ENCODE measurements at places on chromosomes 3 and 15.
A peak's percentile ranks its signal among the peaks of the same experiment; 100 is the strongest.

DNA sequence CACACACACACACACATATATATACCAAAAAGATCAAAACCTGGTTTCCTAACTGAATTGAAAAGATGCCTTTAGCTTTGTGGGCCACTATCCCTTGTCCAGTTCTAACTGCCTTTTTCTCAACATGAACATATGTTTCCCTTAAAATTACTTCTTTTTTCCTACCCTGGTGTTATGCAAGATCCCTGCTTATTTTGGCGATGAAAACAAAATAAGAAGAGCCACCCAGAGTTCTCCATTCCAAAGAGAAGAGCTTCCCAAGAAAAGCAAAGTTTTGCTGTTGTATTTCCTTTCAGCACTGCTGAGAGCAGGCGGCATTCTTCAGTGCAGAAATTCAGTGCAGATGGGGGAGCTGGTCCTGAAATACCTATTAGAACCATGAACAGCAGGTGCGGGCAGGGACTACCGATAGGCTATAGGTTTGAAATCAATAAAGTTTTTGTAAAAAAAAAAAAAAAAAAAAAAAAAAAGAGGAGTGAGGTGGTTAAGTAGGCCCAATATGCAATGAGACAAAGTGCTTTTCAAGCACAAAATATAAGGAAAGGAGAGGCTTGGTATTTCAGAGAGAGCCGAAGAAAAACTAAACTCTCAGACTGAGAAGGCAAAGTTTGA is 238.0 kb downstream of the FOXP1 start:
- DNase-seq = no peak

DNA sequence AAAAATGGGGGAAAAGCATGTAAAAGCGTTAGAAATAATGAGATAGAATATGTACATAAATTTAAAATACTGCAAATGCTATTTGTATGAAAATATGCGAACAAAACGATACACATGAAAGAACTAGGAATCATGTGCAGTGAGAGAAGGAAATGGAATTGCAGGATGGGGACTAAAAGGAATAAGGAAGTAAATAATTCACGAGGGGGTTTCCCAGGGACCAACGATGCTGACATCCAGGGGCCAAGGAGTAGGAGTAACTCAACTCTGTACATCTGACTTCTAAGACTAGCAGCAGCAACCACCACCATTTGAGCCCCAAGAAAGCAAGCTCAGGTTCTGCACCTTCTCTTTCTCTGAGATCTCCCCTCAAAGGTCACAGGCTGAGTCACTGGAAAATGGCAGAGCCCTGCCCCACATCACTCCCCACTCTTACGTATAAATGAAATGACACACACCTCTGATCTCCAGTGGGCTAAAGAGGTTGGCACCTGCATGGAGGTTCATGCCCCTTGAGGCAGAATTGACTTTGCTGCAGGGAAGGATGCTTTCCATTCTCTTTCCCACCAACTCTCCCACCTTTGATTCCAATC is 100.0 kb upstream of the DLG1 start:
- DNase-seq = peak; percentile 42

GRCh38 chr3:47577583-47578118 is 1.0 kb downstream of the CSPG5 start:
- no peak for DNase-seq

- no peak for DNase-seq
Measured at GRCh38 chr3:173800154-173800553, 402.6 kb downstream of the NLGN1 start.

- DNase-seq = no peak
Measured at GRCh38 chr3:66154444-66154861, 66.3 kb upstream of the SLC25A26 start.

- DNase-seq = no peak
Measured at GRCh38 chr3:160830796-160831195, 74.8 kb downstream of the PPM1L start.

- DNase-seq = peak; percentile 68
Measured at GRCh38 chr15:73677146-73677607, 7.0 kb upstream of the CD276 start.

DNA sequence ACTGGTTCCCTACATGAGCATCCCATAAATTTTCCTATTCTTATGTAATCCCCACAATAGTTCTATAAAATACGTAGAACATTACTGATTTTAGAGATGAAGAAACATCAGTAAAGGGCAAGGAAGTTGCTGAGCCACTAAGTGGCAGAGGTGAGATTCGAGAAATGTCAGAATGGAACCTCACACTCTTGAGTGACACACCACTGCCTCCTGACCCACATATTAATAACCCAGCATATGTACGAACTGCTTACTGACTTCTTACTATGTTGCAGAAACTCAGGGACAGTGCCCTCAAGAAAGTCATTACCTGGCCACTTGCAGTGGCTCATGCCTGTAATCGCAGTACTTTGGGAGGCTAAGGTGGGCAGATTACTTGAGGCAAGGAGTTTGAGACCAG is 1022.4 kb downstream of the FHIT start:
- DNase-seq = no peak

DNA sequence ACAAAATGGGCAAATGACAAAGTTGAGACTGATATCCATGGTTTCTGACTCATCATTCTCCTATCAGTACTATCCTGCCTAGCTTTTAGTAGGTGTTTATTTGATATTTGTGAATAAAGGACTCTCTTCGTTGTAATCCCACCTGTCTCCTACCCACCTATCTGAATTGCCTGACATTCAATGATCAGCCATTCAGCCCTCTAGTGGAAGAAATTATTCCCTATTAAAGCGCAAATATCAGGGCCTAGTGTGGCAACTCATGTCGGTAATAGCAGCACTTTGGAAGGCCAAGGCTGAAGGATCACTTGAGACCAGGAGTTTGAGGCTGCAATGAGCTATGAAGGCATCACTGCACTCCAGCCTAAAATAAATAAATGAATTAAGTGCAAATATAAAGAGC is 195.7 kb upstream of the SETMAR start:
- no peak for DNase-seq

DNA sequence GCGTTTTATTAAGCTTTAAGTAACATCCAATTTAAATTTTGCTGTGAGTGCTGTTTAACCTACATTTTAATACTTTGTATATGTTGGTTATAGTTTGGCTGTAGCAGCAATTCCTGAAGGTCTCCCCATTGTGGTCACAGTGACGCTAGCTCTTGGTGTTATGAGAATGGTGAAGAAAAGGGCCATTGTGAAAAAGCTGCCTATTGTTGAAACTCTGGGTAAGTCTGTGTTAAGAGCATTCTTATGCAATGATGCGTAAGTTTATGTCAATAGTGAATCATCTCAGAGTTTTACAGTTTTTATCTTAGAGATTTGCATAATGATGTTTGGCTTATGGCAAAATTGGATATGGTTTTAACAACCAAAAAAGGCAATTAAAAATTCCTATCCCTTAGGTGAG is 62.7 kb downstream of the ASTE1 start:
- no peak for DNase-seq

DNA sequence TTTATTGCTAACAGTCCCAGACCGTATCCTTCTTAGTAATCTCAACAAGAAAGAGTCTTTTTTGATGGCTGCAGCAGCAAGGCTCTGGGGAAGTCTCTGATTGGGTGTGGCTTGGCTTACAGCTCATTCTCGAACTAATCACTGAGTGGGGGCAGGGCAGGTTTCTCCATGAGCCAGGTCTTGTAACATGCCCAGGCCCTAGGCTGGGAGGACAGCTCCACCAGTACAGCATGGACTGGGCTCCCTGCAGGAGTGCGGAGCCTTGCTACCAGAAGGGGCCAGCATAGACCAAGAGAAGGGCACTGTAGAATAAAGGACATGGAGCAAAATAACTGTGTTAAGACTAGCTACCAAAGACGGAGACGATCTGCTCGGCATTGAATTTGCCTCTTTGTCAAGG is 7.2 kb downstream of the CD276 start:
- no peak for DNase-seq

GRCh38 chr3:119140466-119140865 is 5.5 kb upstream of the TEX55 start:
- DNase-seq = no peak

GRCh38 chr3:6396631-6397030 is 464.3 kb upstream of the GRM7 start:
- no peak for DNase-seq

DNA sequence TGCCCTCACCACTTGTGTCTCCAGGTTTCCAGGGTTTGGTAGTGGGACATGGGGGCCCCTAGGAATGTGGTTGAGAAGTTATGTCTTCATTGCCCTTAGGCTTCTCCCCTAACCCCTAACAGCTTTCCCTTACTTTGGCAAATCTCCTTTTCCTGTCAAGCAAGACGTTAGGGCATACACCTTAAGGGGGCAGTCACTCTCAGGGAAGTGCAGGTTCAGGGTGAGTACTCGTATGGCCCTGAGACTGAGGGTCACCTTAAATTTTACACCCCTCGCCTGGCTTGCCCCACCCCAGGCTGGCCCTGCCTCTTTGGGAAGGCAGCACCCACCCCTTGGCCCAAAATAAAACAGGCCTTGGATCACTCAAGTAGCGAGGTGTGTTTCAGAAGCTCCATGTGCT is 33.5 kb downstream of the POLR2M start:
- DNase-seq = no peak

Data from stimulated activated CD4-positive, alpha-beta T cell treated with anti-CD3 and anti-CD28 coated beads, Interleukin-15, amount 100 ng/mL, for 24 hours (primary cell).